Posterior vena cava (tissue), 2 donors: ENCODE measurements at places on chromosomes 11 and 22. TPM values are rescaled to one million over a fixed set of nuclear protein-coding genes. Genes with fewer than 3 reads are reported as not detected.

Gene NXPE2
- total RNA-seq = 0.42 TPM

Gene HBG1
- total RNA-seq = not detected

Gene TNNT3
- 45.3 TPM for total RNA-seq

Gene SELENOH
- 61.8 TPM for total RNA-seq

Gene SERHL2
- 1.3 TPM for total RNA-seq

Gene SMIM38
- 0.76 TPM for total RNA-seq

Gene ANO9
- 0.93 TPM for total RNA-seq

Gene APOL6
- 12.6 TPM for total RNA-seq

Gene KCNJ4
- total RNA-seq = not detected

Gene CBLIF
- total RNA-seq = not detected

Gene OR10D3
- not detected for total RNA-seq

Gene OR52H1
- 0.51 TPM for total RNA-seq

Gene TRIM49
- not detected for total RNA-seq

Gene NELL1
- total RNA-seq = not detected
